ENCODE measurements at places on chromosomes 16 and 17.

- no peak for DNase-seq
Measured at GRCh38 chr17:1495265-1495989, 2.9 kb upstream of the MYO1C start.

DNA sequence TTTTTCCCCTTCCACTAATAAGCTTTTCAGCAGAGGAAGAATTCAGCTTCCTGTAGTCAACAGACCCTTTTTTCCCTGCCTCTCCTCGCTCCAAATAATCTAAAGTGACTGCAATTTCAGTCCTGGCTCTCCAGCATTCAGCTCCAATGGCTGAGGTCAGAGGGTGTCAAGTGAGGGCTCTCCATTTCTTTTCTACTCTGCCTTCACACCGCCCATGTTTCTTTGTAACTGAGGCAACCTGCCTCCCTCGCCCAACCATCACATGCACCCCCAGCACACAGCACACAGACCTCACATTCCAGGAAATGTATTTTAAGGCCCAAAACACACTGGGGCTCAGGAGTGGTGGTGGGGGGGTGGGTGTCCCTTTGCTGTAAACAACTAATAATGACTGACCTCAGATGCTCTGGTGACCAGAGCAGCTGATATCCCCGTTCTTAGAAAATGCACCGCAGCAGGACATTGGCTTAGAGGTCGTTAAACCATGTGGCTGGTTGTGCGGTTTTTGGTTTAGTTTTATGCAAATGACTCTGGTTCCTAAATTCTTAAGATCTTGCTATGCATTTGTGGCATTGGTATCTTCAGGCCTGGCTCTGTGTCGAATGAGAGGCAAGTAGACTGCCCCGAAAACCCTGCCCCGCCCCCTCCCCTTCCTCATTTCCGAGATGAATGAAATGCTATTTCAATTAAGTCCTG lies 203.6 kb downstream of the ZFHX3 start:
- no peak for DNase-seq

GRCh38 chr16:67169011-67169451 lies 1.3 kb upstream of the NOL3 start:
- DNase-seq, result no peak

DNA sequence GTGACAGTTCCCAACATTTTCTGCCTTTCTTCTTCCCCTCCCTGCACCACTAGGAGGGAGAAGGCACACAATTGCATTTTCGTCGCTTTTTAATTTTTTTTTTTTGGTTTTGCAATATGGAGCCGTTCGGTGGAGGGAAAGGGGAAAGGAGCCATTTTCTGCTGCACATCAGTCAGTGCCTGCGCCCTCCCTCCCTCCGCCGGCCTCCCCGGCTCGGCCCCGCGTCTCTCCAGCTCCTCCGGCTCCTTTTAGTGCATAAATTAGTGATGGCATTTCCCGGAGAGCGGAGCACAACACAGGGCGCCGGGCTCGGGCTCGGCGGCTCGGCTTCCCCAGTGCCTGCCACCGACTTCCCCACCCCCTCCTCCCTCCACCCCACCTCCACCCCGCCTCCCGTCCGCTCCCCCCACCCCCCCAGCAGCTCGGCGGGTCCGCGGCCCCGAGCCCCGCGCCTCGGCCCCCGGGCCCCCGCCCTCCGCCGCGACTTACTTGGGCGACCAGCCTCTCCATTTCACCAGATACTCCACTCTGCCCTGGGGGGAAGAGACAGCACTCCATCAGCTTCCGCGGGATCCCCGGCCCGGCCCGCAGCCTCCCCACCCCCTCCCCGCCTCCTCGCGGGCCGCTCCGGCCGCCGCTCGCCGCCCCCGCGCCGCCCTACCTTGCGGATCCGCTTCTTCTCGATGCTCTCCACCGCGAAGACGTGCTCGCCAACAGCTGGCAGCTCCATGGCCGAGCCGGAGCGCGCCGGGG lies 542 bp downstream of the CBX4 start:
- DNase-seq, result peak; percentile 73

- DNase-seq, result no peak
Measured at GRCh38 chr17:81801327-81801726, 2.6 kb upstream of the GCGR start.

GRCh38 chr17:21379080-21379711 lies 3.0 kb downstream of the KCNJ12 start:
- no peak for DNase-seq

- no peak for DNase-seq
Measured at GRCh38 chr17:29620271-29620670, 2.4 kb downstream of the CORO6 start.
